ENCODE measurements at places on chromosomes 1 and 21. TPM values are rescaled to one million over a fixed set of nuclear protein-coding genes. Genes with fewer than 3 reads are reported as not detected.

AMIGO1 gene
- total RNA-seq = 11.1 TPM

REN gene
- total RNA-seq = not detected

PTPN14 gene
- total RNA-seq = 3.4 TPM

SFN gene
- total RNA-seq = not detected

MEX3A gene
- 44.0 TPM for total RNA-seq

All from temporal lobe (tissue), 4 donors.